ENCODE measurements at places on chromosomes 6 and 20.

DNA sequence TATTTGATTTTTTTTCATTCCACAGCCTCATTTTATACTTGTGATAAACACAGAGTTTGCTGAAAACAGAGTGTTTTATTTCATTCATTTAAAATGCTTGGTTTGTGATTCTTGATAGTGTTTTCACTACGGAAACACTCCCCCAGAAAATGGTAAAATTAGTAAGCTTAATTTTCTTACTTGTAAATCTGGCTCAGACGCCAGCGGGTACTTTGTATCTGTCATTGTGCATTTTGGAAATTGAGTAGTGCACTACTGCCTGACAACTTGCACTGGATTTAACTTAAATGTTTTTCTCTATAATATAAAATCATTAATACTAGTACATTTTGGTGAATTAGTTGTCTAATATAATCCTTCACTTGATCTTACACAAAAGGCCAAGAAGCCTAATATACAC, 37.0 kb upstream of the HINT3 start:
- no peak for DNase-seq

- DNase-seq: no peak
Observed at GRCh38 chr6:18262702-18263417, 1.5 kb downstream of the DEK start.

DNA sequence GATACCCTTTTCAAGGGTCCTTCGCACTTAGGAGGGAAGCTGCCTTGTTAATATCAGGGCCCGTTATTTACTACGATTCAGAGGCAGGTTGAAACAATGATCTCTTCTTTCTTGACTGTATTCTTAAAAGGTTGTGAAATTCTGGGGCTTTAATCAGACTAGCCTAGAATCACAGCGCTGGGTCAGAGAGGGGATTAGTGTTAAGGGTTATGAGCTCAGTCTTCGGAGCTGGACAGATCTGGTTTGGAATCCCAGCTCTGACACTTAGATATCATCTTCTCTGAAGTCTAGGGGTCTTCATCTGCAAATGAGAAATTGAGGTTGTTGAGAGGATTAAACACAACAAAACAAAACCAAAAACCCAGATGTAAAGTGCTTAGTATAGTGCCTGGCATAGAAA, 77.4 kb downstream of the CD83 start:
- DNase-seq: no peak

DNA sequence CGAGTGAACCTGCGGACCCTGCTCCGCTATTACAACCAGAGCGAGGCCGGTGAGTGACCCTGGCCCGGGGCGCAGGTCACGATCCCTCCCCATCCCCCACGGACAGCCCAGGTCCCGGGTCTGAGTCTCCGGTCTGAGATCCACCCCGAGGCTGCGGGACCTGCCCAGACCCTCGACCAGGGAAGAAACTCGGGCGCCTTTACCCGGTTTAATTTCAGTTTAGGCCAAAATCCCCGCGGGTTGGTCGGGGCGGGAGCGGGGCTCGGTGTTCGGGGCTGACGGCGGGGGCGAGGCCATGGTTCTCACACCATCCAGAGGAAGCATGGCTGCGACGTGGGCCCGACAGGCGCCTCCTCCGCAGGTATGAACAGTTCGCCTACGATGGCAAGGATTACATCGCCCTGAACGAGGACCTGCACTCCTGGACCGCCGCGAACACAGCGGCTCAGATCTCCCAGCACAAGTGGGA, 46.9 kb upstream of the TRIM26 start:
- no peak for DNase-seq

DNA sequence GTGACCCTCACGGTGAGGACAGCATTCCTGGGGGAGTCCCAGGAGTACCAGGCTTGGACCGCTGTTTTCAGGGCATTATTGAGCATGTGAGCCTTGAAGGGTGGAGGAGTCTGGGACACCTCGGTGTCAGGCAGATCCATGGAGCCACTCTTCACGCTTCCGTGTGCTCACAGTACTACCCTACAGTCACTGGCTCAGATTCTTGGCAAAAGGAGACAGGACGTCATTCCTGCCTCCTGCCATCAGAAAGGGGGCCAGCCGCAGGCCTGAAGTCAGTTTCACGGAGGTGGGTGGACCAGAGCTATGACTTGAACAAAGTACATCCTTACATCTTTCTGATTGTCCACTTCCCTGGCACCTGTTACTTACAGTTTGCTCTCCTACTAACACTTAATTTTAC, 88.9 kb upstream of the CD83 start:
- DNase-seq: no peak
